ENCODE measurements at places on chromosomes 16 and 17.

- peak; percentile 68 for DNase-seq
Observed at GRCh38 chr16:82082543-82083244, 47.6 kb downstream of the HSD17B2 start.

DNA sequence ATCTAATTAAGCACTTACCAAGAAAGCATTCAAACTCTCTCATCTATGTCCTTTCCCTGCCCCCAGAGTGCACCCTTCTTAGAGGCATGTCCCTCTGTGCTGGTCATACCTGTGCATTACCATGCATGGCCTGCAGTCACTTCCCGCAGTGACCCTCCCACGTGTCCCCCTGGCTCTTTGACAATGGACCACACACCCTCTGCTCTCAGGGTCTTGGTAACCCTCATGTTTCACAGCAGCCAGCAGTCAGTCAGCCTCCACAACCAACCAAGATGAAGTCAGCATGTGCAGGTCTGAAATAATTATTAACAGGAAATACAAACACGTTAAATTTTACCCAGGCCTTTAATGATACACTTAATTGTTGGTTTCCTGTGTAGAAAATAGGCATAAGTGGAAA is 10.1 kb downstream of the KRT33A start:
- no peak for DNase-seq

GRCh38 chr17:77825621-77826020 is 132.9 kb upstream of the TNRC6C start:
- no peak for DNase-seq

- no peak for DNase-seq
Observed at GRCh38 chr17:80539022-80539641, 5.5 kb upstream of the RPTOR start.

GRCh38 chr17:18848501-18848900 is 9.4 kb upstream of the PRPSAP2 start:
- no peak for DNase-seq

DNA sequence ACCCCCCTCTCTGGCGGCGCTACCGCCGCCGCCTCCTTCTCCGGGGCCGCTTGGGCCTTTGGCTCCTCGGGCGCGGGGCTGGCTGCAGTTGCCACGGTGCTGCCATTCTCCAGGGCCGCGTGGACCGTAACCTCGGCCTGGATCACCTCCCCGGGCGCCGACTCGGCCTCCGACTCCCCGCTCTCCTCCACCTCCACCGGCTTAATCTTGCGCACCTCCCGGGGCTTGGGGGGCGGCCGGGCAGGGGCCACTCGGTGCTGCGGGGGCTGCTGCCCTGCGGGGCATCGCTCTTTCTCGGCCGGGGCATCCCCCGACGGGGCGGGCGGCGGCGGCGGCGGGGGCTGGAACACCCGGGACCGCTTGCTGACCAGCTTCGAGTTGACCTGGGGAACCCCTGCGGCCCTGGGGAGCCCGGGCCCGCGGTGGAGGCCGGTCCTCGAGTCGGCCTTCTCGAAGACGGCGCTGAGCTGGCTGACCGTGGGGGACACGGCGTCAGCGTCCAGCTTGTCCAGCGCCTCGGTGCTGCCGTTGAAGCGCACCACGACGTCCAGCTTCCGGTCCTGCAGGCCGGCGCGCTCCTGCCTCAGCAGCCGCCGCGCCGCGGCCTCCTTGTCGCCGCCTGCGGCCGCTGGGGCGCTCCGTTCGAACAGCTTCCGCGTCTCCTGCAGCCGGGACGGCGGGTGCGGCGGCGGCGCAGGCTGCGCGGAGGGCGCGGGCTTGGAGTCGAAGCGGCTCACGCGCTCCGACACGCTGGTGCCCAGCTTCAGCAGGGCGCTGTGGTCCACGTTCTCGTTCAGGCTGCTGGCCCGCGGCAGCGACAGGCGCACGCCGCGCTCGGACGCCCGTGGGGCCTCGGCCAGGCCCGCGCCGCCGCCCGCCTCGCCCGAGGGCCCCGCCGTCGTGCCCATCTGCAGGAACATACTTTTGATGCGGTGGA is 792 bp downstream of the PPP1R9B start:
- peak; percentile 58 for DNase-seq

DNA sequence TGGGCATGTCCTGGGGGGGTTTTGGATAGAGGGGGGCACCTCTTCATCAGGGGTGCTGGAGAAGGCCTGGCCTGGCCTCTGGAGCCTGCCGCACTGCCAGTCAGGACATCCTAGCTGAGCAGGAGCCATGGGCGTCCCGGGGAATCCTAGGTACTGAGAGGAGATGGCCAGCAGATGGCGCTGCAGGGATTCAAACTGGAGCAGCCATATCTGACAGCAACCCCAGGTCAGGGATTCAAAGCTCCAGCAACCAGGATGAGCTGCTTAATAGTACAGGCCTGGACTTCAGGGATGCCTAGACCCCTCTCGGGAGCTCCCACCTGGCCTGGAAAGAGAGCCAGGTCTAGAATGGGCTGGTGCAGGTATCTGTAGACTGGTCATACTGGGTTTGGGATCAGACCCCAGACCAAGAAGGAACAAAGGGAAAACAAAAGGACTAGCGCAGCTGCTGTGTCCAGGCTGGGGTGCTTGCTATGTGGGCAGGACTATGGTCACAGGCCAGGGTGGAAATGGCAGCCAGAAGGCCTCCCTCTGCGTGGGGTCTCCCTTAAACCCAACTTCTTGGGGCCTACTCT is 306.9 kb upstream of the RBFOX1 start:
- no peak for DNase-seq

GRCh38 chr17:43030137-43030767 is 5.2 kb downstream of the RND2 start:
- no peak for DNase-seq

DNA sequence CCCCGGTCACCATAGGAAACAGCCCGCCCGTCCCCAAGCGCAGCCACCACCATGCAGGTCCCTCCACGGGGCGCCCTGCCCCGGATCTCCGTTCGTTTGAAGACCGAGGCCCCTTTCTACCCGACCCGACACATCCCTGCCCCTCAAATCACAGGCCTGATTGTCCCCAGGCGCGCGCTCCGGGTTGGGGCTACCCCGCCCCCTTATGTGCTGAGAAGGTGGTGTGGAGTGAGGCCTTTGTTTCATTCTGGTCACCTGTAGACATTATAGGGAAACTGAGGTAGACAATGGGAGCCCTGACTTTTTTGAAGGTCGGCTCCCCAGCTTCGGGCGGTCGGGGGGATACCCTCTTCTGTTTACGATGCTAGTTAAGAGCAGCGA is 763 bp upstream of the ACTG1 start:
- peak; percentile 78 for DNase-seq

DNA sequence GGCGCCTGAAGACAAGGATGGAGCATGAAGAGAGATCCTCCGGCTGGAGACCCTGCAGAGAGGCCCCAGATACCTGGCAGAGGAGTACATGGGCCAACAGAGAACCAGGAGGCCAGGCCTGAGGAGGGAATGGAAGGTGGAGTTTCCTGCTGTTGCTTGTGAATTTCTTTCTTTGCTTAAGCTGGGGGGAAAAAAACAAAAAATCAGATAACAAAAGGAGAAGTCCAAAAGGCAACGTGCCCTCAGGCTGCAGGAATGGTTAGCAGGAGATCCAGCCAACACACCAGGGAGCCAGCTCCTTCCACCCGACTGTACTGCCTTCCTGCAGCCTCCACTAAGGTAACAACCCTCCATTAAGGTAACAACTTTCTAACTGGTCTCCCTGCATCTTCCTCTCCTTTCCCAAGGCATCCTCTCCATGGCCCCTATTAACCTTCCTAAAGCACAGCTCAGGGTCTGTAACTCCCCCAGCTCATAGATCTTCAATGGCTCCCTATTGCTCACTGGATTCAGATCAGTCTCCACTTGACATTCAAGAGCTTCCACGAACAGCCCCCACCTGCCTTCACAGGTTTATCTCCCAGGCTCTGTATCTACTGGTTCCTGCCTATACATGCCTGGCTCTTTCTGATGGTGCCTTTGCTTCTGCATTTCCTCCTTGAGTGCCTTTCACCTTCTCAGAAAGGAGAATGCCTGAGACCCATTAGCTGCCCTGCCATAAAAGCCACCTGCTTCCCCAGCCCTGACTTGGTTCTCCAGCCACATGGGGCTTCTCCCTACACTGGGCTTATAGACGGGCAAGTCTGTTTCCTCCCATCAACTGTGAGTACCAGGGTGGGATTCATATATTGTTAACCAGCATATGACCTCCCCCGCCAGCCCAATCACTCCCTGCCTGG is 725 bp upstream of the ARL5C start:
- DNase-seq: no peak

GRCh38 chr17:44900894-44901293 is 1.6 kb upstream of the EFTUD2 start:
- DNase-seq: peak; percentile 79

DNA sequence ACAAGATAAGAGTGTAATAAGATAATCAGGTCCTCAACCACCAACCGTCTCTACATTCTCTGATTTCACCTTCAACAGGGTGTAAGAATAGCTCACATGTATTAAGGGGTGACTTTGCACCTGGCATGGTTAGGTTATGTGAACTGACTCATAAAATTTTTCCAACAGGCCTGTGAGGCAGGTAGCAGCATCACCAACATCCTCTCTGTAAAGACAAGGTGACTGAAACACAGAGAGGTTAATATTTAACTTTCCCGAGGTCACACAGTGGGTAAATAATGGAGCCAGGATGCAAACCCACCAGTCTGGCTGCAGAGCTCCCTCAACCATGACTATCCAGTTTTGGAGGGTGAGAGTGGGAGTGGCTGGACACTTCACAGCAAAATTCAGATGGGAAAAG is 317.2 kb downstream of the C16orf95 start:
- no peak for DNase-seq

GRCh38 chr16:63169100-63169499 is 1132.9 kb upstream of the CDH8 start:
- no peak for DNase-seq

GRCh38 chr17:3600529-3601205 is 8.5 kb downstream of the TRPV1 start:
- no peak for DNase-seq
